ENCODE measurements at places on chromosomes 1 and 21.

DNA sequence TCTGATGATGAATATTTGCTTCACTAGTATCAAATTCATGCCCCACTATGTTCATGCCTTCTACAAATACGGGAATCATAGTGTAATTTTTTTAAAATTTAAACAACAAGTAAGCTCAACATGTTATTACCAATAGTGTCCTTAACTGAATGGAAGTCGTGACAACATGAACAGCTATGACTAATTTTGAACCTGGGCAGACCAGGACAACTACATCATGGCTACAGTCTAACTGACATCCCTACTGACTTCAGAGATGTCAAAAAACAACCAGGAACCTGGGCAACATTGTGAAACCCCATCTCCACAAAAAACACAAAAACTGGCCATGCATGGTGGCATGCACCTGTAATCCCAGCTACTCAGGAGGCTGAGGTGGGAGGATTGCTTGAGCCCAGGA, 33.5 kb upstream of the RAP1A start:
- no peak for DNase-seq

- no peak for DNase-seq
Measured at GRCh38 chr1:47687631-47688460, 250.0 kb downstream of the FOXD2 start.

DNA sequence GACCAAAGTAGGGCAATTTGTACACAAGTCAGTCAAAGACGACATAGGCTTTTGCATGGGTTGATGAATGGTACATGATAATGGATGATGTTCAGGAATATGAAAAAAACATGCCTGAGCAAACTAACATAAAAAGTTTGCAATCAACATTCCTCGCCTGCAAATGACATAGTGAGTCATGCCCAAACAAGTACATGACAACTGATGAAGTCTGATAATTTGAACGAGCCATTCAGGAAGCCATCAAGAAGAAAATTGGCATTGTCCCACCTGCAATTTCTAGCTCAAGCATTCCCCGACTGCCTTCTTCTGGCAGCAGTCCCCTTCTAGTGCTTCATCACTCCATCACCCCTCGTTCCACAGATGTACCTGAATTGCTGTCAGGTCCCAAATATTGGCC, 118.4 kb upstream of the NR5A2 start:
- no peak for DNase-seq

DNA sequence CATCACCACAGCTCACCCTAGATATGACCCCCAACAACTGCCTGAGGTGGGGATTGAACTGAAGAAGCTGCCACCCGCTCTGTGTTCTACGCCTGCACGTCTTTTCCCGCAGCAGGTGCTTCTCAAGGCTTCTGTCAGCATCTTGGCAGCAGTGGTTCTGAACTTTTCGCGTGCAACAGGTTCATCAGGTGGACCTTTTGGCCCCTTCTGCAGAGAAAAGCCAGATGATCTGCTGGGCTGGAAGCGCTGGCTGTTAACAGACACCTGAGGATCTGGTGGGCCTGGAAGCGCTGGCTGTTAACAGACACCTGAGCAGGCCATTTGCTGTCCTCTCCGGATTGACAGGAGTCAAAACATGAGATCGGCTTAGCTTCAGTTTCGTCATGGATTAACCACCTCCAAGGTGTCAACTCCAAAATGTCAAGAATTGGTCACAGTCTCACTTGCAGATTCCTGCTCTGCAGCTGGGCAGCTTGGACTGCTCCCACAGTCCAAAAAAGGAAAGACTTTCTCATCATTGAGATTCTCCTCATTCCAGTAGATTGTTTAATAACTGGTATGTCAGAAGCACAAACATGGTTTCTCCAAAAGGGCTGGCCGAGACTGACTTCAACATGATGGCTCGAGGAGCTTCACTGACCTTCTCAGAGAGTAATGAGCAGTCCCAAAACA, 4.7 kb downstream of the C1orf174 start:
- no peak for DNase-seq

Data from NCI-H2081 (cell line).